Central memory CD4-positive, alpha-beta T cell (primary cell): ENCODE measurements at places on chromosomes 3 and 15.

GRCh38 chr3:17686613-17687012 is 55.8 kb downstream of the TBC1D5 start:
- no peak for DNase-seq

GRCh38 chr3:128546646-128547045 is 53.6 kb upstream of the GATA2 start:
- no peak for DNase-seq

- DNase-seq, result no peak
Observed at GRCh38 chr3:79032686-79033318, 735.0 kb downstream of the ROBO1 start.

GRCh38 chr3:179658606-179659005 is 5.8 kb downstream of the USP13 start:
- DNase-seq, result no peak

- DNase-seq, result no peak
Observed at GRCh38 chr3:2958551-2958950, 151.6 kb downstream of the IL5RA start.

DNA sequence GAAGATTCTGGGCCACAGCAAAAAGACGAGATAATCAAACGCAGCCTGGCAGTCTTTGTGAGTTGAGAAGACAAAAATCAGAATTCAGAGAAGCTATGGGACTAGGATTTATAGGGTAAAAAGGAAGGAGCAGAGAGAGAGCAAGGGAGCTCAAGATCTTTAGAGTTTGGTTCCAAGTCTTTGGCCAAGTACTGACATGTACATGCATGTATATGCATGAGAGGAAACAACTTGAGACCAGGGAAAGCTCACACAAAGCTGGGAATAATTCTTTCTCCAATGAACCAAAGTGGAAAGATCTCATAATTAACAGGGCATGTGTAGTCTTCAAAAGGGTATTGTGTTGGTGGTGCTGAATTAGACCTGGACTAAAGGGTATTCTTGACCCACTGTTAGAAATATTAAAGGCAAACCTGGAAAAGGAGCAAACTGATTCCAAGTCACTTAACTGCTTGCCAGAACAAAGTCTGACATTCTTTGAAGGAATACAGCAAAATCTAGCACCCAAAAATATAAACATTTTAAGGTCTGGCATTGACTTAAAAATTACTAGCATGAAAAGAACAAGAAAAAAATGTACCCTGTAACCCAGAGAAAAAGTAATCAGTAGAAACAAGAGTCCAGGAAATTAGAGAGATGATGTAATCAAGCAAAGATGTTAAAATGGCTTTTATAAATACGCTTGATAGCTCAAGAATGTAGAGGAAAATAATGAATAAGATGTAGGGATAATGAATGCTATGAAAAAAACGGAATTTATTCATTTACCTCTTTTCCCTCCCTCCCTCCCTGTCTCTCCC is 226.0 kb upstream of the CGNL1 start:
- DNase-seq, result no peak

DNA sequence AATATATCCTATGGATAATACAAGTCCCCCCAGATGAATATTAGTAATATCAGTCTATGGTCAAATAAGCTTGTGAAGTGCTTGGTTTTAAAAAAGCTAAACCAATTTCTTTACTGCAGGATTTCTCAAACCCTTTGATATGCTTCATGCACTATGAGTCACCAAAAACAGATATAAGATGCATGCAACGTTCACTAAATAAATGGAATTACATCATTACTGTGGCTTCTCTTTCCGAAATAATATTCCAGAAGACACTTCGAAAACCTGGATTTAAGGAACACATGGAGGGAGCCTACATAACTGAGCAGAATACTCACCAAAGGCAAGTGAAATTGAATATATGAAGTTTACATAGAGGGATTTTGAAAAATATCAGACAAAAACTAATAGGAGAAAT is 126.3 kb upstream of the ABI3BP start:
- no peak for DNase-seq

- DNase-seq, result no peak
Observed at GRCh38 chr3:102207151-102207571, 227.7 kb upstream of the ZPLD1 start.

DNA sequence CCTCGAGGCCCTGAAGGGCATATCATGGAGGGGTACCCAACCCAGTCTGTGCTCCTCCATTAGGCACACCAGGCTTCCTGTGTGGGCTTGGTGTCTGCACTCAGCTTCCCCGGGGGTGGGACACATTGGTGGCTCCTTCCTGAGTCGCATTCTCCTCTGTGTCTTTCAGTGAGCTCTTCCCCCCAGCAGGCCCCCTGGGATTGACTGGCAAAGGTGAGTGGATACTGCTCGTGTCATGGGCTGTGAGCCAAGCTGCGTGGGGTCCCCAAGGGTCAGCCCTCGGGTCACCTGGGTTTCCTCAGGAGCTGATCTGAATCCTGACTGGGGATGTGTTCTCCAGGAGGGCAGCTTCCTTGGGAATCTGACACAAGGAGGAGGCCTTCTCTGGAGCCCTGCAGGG is 231.0 kb downstream of the SNRPN start:
- DNase-seq, result no peak

- DNase-seq, result no peak
Observed at GRCh38 chr15:77493324-77493907, 72.7 kb downstream of the HMG20A start.

- DNase-seq, result no peak
Observed at GRCh38 chr3:151903501-151903991, 30.1 kb downstream of the SUCNR1 start.

DNA sequence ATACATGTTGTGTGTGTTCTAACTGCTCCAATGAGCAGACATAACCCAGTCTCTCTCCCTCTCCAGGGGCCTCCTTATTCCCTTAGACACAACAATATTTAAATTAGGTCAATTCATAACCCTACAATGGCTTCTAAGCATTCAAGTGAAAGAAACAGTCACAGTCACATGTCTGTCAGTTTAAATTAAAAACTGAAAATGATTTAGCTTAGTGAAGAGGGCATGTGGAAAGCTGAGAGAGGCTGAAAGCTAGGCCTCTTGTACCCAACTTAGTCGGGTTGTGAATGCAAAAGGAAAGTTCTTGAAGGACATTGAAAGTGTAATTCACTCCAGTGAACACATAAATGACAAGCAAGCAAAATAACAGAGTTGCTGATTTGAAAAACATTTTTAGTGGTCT is 1519.6 kb downstream of the OTOL1 start:
- no peak for DNase-seq

DNA sequence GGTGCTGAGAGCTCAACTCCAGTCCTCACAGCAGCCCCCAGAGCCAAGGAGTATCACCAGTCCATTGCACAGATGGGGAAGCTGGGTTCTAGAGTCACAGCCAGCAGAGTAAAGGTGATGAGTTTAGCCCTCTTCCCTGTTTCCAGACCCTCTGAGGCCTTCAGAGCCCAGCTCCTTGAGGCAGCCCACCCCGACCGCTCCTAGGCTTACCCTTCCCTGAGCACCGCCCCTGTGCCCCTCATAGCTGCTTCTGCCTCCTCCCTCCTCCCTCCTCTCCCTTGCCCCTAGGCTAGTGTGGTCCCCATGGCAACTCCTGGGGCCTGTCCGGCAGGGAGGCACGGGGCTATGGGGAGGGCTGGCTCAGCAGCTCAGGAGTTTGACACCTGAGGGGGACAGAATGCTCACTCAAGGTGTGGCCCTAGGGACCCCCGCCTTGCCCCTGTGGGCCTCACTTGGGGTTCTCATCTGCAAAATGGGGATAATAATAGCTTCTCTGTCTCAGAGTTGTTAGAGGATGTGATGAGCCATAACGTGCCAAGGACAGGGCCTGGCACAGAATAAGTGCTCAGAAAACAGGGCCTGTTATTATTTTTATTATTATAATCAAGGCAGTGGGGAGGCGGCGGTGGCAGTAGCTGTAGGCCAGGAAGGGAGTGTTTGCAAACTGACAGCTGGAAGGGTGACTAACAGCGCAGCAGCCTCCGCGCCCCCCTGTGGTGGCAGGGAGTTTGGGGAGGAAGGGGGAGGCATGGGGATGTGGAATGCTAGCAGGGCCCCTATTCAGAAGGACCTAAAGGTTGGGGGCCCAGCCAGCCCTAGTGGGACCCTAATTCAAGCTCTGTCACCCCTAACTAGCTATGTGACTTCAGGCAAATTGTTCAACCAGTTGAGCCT is 11.5 kb downstream of the CSK start:
- peak; percentile 73 for DNase-seq

- DNase-seq, result no peak
Observed at GRCh38 chr3:194032828-194033435, 103.0 kb upstream of the HES1 start.

GRCh38 chr3:11138371-11138770 is 15.9 kb upstream of the HRH1 start:
- no peak for DNase-seq

- no peak for DNase-seq
Observed at GRCh38 chr3:147297761-147298350, 108.5 kb downstream of the ZIC4 start.

GRCh38 chr3:117512975-117513374 is 803.4 kb downstream of the TUSC7 start:
- DNase-seq, result no peak

DNA sequence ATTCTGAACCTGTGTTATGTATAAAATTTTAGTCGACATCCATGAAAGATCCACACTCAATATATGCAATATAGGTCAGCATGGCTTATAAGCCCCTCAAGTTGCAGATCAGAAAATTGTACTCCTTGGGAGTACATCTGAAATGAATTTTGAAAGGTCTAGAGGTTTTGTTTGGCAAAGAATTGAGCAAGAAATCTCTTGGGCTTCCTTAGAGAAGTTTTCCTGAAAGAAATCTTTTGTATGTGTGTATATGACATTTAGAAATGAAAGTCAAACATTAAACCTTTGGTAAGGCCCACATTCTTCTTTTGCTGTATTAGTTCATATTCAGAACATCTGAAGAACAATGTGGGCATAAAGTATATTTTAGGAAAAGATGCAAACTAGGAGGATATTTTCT is 1006.6 kb downstream of the NAALADL2 start:
- DNase-seq, result no peak

GRCh38 chr3:167684388-167684993 is 30.7 kb upstream of the WDR49 start:
- DNase-seq, result peak; percentile 49

DNA sequence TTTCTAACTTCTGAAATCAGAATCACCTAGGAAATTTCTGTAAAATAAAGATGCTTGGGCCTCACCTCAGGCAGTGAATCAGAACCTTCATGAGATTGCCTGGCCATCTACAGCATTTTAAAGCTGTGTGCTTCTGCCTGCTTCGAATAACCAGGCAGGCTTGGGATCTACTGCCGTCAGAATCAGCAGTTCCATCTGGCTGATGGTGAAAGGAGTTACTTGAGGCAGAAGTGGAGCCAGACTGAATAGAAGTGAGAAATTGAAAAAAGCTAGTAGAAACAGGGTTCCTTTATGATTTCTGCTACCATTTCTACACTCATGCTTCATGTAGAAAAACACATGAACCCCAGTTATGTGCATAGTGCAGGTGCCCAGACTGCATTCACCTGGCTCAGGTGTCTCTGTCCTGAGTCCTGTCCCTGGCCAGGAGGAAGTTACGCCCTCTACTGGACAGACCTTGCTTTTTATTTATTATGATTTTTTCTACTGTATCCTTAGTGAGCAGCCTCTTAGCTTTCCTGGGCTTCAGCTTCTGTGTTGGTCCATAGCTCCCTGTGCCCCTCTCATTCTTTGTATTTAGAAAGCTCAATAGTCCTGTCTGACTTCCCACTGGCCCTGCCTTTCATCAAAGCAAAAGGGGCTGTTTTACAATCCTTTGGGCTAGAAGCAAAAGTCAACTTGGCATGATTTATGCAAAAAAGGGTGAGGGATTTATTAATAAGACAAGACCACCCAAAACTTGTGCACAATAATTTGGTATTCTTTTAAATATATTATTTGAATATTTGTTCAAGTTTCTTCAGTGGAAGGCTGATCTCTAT is 200.8 kb upstream of the GOLGA6L4 start:
- no peak for DNase-seq

GRCh38 chr3:64084640-64085039 is 61.3 kb upstream of the PSMD6 start:
- no peak for DNase-seq

DNA sequence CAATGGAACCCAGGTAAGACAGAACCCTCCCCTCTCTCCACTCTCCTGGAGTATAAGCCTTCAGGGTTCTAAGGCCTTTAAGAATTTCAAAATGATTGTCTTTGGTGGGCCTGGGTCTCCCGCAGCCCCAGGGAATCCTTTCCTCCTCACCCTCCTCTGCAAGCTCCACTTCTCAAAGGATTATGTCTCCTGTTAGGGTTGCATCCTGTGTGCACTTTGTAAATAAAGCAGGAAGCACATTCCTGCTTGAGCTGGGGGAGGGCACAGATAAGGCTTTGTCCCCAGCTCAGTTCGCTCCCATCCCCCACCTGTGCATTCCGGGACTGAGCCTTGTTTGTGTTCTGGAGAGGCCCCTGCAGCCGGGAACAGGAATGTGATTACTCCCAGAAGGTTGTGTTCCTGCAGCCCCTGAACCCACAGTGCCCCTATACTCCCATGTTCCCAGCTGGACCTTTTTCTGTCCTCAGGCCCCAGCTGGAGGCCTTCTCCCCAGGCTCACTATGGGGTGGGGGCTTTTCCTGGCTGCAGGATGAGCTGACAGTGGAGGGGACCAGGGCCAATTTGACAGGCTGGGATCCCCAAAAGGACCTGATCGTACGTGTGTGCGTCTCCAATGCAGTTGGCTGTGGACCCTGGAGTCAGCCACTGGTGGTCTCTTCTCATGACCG is 9.5 kb downstream of the TYRO3 start:
- DNase-seq, result no peak

- DNase-seq, result no peak
Observed at GRCh38 chr3:141353652-141354495, 14.4 kb upstream of the ZBTB38 start.

DNA sequence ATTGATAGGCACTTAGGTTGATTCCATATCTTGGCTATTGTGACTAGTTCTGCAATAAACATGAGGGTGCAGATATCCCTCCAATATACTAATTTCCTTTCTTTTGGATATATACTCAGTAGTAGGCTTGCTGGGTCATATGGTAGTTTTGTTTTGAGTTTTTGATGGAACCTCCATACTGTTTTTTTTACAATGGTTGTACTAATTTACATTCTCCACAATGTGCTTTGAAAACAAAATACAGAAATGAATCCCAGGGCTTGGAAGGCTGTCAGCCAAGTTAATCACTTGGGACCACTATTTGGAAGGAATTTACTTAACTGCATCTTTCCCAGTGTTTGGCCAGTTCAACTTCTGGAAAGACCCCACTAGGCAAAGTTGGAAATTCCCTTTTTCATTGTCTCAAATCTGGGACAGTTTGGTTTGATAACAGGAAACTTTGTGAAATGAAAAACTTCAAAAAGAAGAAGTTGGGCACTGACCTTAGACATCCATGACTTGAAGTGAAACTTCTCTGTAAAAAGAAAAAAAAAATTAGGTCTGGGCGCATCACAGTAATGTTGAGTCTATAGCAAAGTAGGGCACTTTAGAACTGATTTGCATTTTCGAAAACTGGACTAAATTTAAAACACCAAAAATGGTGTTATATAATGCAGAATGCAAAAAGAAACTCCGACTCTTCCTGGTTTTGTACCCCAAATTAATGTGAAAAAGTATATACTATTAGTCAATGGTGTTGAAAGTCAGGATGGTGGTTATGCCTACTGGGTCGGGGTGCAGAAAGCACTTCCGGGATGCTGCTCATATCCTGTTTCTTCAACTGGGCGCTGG is 6.0 kb downstream of the CTSH start:
- DNase-seq, result peak; percentile 43

GRCh38 chr3:160486459-160486869 is 36.9 kb upstream of the TRIM59 start:
- DNase-seq, result peak; percentile 8

GRCh38 chr3:140365872-140366697 is 311.8 kb upstream of the TRIM42 start:
- DNase-seq, result no peak
